ENCODE measurements at places on chromosomes 1 and 21. TPM values are rescaled to one million over a fixed set of nuclear protein-coding genes. Genes with fewer than 3 reads are reported as not detected.

DNA sequence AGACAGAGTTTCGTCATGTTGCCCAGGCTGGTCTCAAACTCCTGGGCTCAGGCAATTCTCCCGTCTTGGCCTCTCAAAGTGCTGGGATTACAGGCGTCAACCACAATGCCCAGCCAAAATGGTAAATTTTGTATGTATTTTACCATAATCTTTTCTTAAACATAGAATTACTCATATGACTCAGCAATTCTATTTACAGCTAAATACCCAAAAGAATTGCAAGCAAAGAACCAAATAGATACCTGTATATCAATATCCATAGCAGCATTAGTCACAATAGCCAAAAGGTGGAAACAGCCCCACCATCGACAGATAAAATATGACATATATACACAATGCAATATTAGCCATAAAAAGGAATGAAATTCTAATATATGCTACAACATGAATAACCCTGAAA is 36.5 kb downstream of the TESK2 start:
- no peak for DNase-seq

DNA sequence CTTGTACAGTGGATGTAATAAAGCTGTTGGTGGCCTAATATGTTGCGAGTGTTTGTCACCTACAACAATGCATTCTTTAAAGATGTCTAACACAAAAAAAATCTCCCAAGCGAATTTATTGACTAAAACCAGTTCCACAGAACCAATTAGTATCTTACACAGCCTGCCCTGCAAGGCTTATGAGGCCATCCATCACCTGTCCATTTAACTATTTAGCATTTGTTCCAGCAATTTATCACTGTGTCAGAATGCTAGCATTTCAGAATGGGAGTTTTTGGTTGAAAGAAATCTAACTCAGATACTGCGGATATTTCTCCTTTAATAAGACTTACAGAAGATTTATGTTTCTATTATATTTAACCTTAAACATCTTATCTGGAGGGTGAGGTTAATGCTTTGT is 831.1 kb upstream of the PRMT6 start:
- no peak for DNase-seq

DNA sequence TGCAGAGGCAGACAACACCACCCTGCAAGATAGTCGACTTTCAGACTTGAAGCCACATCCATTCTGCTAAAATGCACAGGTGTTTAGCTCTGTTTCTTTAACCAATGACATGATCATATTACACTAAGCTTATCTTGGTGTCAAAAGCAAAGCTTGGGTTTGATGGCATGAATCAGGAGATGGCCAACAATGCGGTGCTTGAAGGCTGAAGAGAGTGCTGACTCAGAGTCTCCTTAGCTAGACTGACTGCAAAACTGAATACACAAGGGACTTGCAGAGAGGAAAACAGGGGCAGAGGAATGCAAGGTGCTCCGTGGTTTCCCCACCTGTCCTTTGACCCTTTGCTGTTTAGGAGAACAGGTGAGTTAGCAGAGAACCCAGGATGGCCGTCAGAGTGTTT is 262.6 kb downstream of the SIPA1L2 start:
- DNase-seq, result no peak

- no peak for DNase-seq
These were observed 17.8 kb upstream of the JAK1 start for GRCh38 chr1:64984106-64984505.

DNA sequence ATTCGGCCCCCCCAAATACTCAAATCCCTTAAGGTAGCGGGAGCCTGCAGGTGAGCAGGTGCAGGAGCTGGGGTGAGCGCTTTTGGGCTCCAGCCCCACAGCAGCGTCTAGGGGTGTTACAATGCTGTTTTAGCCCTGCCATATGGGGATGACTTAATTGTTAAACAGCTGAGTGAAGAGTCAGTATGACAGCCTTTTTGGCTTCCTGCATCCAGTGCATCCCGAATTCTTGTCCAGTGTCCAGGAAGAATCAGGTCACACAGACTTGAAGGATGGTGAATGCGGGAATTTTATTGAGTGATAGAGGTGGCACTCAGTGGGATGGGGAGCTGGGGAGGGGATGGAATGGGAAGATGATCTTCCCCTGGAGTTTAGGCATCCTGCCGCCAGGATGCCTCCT is 30.4 kb upstream of the HHAT start:
- peak; percentile 77 for DNase-seq

DNA sequence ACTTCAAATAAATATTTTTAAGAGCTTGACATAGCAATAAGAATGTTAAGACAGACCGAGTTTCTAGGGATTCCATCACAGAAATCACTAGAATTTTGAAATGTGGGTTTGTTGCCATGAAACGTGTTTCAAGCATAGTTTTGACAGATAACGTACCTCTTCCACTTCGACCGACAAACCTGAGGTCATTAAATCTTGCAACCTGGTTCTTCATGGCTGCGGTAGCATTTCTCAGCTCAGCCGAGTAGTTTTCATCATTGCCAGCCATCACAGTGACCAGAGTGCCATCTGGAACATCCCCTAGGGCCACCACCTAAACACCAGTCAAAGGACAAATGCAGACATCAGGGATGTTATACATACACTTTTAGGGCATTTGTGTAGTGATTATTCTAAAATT is 168.7 kb downstream of the RUNX1 start:
- no peak for DNase-seq

Gene CCDC17
- total RNA-seq, result 1.2 TPM

Gene FBLIM1
- 17.3 TPM for total RNA-seq
